ENCODE measurements at places on chromosomes 7 and 10.
A peak's percentile ranks its signal among the peaks of the same experiment; 100 is the strongest.

GRCh38 chr10:949446-949845 is 17.9 kb upstream of the LARP4B start:
- DNase-seq: no peak

- DNase-seq: no peak
These were observed 33.9 kb downstream of the BCAP29 start for GRCh38 chr7:107613948-107614347.

DNA sequence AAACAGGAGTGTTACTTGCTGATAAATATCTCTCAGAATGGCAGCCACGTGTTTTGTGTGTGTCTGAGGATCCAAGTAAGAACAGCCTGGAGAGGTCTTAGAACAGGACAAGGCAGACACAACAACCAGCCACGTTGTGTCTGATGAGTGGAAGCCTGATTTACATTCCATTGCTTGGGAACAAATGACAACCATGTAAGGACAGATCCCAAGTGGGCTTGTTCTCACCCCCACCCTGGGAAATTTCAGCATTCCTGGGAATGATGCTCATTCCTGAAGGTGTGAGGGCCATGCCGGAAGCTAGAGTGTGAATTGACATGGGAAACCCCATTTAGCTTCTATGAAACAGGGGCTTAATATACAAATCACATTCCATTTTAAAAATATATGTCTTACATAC is 35.9 kb downstream of the IL6 start:
- DNase-seq: no peak

- peak; percentile 81 for DNase-seq
These were observed 37.4 kb upstream of the OPALIN start for GRCh38 chr10:96395931-96396877.

GRCh38 chr7:142598297-142598696 is 151.0 kb upstream of the PRSS1 start:
- DNase-seq: no peak

DNA sequence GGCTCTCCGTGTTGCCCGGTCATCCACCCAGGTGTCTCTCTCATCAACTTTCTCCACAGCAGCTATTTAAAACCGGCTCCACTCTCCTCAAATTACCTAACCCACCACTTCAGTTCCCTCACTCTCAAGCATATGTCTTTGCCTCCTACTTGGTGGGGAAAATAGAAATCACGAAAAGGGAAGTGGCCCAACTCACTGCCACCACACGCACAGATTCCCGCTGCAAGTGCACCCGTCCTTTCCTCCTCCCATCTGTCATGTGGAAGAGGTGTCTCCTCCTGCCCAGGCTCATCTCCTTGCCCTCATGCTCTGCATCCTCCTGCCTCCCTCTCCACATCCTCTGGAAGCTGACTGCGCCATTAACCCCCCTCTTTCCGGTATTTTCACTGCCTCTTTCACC is 80.8 kb upstream of the MKX start:
- DNase-seq: no peak

DNA sequence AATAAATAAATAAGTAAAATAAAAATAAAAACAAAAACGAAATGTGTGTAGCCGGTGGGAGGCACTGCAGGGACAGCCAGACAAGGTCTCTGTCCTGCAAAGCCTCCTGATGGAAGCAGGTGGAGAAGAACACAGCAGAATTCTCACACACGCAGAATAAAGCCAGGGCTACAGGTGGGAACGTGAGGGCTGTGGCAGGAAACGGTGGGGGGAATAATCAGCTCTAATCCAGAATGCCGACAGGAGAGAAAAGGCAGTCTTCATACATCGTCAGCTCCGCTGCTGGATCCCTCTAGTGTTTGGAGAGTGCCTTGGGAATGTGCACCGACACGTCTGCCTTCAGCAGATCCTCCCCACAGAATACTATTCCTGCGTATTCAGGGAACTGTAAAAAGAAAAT is 6.8 kb upstream of the SNX8 start:
- DNase-seq: no peak

DNA sequence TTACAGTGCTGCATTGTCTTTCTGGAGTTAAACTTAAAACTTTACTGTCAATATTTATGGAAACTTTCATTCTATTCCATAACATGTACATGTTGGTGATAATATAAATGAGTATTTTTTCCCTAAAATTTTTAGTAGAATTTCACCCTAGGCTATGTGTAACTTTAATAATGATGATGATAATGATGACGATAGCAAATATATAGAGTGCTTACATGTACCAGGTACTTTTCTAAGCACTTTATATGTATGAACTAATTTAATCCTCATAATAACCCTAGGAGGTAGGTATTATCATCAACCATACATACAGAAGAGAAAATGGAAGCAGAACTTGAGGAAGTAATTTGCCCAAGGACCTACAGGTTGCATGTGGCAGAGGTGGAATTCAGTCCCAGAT is 85.6 kb downstream of the LRRTM3 start:
- DNase-seq: no peak

GRCh38 chr7:156473476-156474240 is 166.9 kb upstream of the RNF32 start:
- DNase-seq: peak; percentile 42

GRCh38 chr10:1476455-1476803 is 260.9 kb downstream of the ADARB2 start:
- DNase-seq: no peak

GRCh38 chr7:82851121-82851520 is 311.6 kb downstream of the PCLO start:
- DNase-seq: no peak

DNA sequence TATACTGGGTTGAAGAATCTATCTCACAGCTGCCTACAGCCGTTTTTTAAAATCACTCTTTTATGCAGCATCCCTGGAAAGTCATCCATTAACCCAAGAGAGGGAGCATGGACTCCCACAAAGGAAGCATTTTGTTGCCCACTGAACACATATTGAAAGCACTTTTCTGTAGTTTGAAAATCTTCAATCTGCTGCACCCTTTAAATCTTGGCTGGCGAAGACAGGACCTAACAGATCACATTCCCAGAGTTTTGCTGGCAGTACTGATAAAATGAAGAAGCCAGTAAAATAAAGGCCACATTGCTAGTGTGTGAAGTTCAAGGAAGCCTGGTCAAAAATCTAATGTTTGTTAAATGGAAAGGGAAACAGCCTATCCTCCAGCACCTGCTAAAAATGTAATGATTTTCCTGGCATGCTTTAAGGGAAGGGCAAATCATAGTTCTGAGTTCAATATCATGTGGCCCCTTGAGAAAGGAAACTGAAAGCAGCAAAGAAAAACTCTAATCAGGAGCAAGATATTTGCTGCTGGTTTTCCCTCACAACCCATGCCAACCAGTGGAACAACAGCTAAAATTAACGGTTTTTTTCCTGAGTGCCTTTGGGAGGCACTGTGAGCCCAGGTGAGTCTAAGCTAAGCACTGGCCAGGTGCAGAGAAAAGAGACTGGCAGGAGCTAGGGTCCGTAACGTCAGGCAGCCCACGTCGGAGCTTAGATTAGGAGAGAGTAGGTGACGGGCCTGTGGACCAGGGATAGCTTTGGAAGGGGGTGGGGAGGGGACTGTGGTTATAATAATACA is 97.9 kb upstream of the PALS2 start:
- no peak for DNase-seq

DNA sequence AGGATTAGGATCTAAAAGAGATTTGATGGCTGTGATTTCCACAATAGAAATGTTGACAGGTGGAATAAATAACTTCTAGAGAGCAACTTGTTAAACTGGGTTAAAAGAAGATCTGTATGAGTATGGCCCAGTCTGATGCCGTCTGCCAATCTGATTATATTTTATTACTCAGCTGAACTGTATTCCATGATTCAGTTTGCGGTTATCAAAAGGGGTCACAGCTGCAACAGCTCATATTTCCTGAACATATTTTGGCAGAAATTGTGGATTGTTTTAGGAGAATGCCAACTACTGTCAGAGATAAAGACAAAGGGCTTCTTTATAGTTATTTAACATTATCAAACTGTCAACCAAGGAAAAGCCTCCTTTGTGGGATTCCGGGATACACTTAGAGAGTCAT is 244.8 kb upstream of the MINDY3 start:
- DNase-seq: no peak

DNA sequence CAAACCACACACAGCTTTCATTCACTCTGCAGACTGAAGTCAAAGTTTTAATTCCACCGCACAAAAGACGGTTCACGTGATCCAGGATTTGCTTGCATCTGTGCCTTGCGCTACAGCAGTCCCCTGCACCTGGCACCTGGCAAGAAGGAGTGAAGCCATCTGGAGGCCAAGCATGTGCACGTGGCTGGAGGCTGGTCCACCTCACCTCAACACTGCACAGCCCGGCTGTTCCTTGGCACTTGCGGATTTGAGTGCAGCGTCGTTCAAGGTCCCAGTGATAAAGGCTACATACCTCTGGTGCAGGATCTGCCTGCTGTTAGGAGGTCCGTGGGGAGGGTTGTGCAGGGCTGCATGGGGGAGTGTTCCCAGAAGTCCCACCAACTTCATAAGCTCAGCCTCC is 248.5 kb upstream of the GRB10 start:
- DNase-seq: no peak

DNA sequence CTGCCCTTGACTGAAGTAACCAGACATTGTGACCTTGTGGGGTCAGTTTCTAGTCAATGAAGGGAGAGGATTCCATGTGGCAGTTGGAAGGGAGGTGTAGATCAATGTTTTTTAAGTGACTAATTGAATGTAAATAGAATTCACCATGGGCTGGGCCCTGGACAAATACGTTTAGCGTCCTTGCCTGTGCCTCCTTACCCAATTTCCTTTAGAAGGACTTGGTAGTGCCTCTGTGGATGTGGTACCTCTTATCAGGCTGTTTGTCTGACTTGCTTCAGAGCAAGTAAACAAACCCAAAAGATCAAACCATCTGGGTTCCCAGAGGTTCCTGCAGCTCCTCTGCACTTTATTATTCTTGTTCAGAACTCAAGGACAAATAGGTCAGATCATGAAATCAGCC is 4.3 kb upstream of the KAT6B start:
- DNase-seq: no peak

- no peak for DNase-seq
These were observed 3.8 kb downstream of the LDB3 start for GRCh38 chr10:86671985-86672710.

DNA sequence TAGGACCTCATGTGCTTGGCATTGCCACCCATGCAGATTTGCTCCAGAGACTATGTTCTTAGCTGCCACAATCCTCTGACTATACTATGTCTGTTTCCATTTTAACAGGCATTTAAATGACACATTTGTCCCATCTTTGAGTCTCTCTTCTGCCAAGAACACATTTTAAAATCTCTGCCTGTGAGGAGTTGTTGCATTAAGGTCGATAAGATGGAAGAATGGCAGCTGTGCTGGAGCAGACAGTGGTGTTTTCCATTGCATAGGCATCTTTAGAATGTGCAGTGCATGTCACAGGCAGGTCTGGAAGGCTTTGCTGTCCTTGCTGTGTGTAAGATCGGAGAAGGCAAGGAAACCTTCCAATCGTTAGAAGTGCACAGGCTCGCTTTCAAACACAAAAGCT is 70.9 kb upstream of the CELF2 start:
- DNase-seq: no peak

DNA sequence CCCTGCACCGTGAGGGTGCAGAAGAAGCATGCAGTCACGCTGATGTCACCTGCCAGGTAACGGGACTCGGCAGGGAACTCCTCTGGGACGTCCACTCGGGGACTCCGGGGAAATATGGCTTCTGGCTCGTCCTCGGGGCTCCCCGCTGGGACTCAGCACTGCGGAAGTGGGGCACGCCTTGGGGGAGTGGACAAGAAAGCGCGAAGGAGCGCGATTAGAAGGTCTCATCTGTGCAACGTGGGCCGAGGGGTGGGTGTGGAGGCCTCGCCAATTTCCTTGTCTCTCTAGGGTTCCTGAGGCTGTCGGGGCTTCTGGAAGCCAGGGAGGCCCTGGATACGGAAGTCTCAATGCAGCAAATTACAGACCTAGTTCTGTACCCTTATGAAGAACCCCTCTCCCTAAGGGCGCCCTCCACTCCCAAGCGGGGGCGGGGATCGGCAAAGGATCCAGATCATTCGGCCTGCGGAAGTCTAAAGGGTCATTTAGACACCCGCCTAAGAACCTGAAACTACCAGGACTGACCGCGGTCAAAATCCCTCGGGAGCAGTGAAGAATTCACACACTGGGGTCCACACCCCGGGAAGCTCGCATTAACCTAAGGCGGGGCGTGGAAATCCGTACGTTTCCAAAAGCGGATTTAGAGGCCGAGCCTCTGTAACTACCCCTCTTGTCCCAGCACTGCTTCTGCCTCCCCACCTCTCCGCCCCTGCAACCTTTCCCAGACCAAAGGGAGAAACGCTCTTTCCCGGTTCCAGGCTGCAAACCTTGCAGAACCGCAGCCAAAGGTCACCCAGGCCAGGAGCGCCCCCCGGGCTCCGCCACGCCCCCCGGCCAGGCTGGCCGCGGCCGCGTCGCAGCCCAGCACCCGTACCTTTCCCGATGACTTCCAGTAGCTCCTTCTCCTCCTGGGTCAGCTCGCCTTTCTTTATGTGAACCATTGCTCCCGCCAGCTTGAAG is 640 bp downstream of the ANKMY2 start:
- DNase-seq: peak; percentile 13

DNA sequence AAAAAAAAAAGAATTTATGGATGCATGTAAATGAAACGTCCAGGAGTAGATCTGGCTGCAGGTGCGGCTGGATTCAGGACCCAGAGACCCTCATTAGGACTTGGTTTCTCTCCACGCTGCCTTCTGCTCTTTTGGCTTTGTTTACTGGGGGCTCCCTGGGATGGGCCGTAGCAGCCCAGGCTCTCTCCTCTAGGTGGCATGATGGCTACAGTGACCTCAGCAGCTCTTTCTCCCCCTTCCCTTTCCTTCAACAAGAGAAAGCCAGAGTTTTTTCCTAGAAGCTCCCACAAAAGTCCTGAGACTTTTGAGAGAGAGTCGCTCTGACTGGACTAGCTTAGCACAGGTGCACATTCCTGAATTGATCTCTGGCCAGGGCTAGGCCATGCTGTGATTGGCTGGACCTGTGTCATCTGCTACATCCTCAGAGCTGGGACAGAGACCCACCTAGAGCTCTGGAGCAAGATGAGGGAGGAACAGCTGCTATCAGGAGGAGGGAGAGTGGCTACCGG is 67.8 kb upstream of the PDCD4 start:
- DNase-seq: peak; percentile 75

- DNase-seq: no peak
These were observed 44.3 kb downstream of the TRRAP start for GRCh38 chr7:98922392-98923187.

DNA sequence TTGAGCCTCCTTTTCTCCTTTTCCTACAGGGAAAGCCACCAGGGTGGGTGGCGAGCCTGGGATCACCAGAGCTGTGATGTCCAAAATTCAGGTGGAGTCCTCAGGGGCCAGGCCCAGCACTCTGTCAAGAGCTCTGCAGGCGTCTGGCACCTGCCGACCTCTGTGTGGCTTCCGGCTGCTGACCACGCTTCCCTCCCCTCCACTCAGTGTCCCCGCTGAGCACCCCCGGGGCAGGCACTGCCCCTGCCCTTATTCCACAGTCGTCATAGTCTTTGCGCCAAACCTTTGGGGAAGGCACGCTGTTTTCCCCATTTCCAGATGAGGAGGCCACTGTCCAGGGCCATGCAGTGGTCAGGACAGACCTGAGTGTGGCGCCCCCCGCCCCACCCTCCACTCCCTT is 7.5 kb downstream of the MTG1 start:
- no peak for DNase-seq
